Fibroblast of skin of left quadriceps (primary cell): ENCODE measurements at places on chromosomes 1 and 21.

DNA sequence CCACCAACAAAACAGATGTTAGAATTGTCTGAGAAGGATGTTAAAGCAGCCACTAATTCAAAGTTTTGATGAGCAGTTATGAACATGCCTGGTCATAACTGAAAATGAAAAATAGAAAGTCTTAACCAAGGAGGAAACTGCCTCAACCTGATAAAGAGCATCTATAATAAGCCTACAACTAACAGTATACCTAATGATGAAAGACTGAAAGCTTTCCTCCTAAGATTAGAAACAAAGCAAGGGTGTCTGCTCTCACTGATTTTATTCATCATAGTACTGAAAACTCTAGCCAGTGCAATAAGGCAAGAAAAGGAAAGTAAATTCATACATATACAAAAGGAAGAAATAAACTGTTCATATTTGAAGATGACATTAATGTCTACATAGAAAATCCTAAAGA, 82.0 kb downstream of the KCNK1 start:
- DNase-seq: no peak

GRCh38 chr1:27153927-27154358, 982 bp downstream of the SLC9A1 start:
- DNase-seq: no peak

DNA sequence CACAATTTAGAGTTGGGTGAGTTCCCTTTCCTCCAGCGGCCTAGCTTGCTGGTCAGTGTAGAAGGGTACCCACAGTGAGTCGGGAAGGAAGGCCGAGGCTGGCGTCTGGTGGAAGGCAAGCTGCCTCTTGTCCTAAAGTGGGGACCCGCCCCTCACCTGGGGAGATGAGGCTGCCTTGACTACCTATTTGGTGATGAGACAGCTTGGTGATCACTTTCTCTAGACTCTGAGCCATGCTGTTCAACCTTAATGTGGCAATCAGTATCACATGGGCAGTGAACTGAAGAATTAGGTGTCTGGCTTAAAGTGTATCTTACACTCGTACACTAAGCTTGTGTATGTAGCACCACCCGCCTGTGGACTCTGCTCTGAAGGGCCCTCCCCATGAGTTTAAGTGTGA, 100.7 kb downstream of the COLGALT2 start:
- DNase-seq: no peak

GRCh38 chr1:115980998-115981993, 5.0 kb downstream of the SLC22A15 start:
- DNase-seq: peak; percentile 17

DNA sequence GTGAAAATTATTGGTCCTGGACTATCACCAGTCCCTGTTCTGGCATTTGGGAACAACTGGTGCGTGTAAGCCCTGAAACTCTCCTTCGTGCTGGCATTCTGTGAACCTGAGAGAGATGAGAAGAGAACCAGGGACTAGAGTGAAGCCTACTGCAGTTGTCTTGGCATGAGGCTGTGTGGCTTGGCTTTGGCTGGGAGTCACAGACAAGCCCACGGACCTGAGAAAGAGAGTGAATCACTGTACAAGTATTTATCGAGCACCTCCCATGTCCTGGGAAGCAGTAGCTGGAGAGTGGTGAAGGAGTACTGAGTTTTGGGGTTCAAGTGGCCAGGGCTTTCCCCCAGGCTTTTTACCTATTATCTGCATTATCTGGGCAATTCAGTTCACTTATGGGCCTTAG, 63.3 kb downstream of the FGGY start:
- peak; percentile 21 for DNase-seq

DNA sequence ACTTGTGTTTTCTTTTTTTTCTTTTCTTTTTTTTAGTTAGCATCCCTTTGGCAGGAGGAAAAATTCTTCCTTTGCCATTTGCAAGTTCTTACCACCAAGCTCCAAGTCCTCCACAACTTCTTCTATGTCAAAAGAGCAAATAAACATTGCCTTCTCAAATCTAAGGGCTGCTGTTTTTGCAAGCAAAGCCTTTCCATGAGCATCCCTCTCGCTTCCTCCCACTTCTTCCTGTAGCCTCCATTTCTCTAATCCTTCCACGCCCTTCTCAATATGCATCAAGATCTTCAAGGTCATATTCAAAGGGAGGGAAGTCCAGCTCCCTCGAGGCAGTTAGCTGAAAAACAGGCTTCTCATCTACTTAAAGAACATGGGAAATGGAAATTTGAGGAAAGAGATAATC, 147.1 kb downstream of the ADSS2 start:
- DNase-seq: no peak

DNA sequence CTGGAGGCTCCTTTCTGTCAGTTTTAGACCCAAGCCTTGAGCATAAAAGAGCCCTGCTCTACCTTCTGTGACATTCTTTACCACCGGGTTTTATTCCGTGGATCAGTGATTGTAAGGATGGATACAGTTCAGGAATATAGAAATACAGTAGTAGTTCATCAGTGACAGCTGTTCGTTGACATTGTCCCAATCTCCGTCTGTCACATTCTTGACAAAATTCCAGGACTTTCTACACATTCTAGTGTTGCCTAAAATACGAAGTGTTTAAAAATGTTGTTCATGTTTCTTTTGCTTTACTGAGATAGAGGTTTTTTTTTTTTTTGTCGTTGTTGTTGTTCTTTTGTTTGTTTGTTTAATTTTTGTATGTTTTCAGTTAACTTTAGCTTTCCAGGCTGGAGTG, 29.9 kb downstream of the MAP10 start:
- DNase-seq: no peak

- peak; percentile 59 for DNase-seq
Observed at GRCh38 chr1:91744953-91745639, 140.9 kb downstream of the TGFBR3 start.

- DNase-seq: no peak
Observed at GRCh38 chr1:48245106-48245505, 22.6 kb downstream of the SLC5A9 start.

DNA sequence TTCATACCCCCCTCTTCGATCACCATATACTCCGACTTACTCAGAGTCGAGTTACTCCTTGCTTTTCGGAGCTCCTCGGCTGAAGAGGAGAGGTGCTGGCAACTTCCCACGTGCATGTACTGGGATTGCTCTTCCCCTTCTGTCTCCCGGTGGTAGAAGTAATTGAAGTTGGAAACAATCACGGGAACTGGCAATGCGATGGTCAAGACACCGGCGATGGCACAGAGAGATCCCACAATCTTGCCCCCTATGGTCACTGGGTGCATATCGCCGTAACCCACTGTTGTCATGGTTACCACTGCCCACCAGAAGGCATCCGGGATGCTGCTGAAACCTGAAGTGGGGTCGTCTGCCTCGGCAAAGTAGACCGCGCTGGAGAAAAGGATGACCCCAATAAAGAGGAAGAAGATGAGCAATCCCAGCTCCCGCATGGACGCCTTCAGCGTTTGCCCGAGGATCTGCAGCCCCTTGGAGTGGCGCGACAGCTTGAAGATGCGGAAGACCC, 1.5 kb downstream of the KCNA3 start:
- no peak for DNase-seq
